ENCODE measurements at places on chromosomes 2 and 18.

DNA sequence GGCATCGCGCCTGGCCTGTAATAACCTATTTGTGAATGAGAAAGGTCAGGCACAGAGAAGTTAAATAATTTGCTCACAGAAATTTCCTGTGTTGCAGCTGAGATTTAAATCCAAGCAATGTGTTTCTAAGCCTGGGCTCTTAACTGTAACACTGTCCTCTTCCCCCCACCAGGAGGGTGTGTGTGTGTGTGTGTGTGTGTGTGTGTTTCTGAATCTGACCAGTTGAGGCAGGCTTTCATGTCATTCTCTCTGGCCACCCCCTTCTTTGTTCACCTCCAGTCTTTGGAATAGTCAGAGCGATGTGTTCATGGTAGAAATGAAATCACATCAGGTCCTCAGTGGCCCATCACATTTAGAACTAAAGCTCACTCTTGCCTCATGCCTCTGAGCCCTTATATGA, 81.2 kb downstream of the NEDD4L start:
- no peak for DNase-seq

GRCh38 chr2:222241128-222241870, 57.5 kb downstream of the PAX3 start:
- no peak for DNase-seq

DNA sequence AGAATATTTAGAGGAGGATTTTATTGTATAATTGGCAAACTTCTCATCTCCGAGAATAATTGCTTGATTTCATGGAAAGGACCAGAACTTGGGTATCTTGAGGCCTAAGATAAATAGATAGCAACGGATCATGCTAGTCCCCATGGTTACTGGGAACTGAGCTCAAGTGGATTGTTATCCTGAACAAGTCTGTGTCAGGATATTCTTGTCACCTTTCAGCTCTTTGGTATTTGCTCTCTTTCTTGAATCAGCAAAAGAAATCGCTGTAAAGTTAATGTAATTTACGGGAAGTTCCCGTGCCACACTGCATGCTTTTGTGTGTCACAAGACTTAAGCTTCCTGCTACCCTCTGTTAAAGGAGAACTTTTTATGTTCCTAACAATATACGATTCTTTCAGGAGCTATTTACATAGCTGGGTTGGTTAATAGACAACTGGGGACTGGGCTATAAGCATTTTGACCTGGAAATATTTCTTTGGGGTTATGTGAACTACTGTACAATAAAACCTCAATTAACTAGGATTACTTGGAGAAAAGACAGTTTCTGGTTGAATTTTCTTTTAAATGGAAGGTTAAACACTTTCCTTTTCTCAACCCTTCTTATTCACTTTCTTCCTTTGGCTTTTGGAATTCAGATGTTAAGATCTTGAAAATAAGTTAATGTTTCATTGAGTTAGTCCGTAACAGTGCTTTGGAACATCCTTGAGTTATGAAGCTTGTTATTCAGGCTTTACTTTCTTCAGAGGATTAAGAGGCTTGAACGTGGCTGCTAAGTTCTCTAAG, 151.2 kb downstream of the FMNL2 start:
- DNase-seq, result no peak

DNA sequence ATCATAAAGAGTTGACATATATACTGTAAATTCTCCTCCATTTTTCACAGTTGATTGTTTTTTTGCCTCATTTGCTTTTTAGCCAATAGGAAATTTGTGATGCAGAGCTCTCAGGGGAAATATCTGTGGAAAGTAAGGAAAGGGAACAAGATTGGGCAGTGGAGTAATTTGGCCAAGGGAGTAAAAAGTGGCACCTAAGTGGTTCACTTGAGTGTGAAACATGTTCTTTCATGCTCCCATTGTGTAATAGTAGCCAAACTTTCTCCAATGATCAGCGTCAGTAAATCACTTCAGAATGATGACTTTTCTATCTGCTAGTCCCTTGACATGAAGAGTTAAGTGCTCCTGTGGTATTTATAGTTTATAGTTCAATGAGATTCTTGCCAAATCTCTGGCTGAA, 141.9 kb upstream of the KCNJ3 start:
- no peak for DNase-seq

- DNase-seq, result no peak
Observed at GRCh38 chr2:100110614-100111000, 31.8 kb downstream of the AFF3 start.

Measured in fibroblast of the aortic adventitia (primary cell).